ENCODE measurements at places on chromosomes 3 and 15. TPM values are rescaled to one million over a fixed set of nuclear protein-coding genes. Genes with fewer than 3 reads are reported as not detected.

TMEM158 gene
- 0.57 TPM for total RNA-seq

ADAMTS17 gene
- total RNA-seq, result 8.2 TPM

GRCh38 chr3:21779909-21780308 lies 28.9 kb upstream of the ZNF385D start:
- H3K4me3 ChIP-seq, result no peak overlapping the region
- no peak for DNase-seq

- H3K27ac ChIP-seq, result no peak overlapping the region
- DNase-seq, result peak; percentile 59
- H3K27me3 ChIP-seq, result no peaks in the 10 kb centered on the region
- no peak overlapping the region for H3K4me3 ChIP-seq
Measured at GRCh38 chr3:99808163-99808794, 9.4 kb upstream of the CMSS1 start.

KLHL6 gene
- 48.2 TPM for total RNA-seq

GNAI2 gene
- 373 TPM for total RNA-seq

GRCh38 chr15:60831540-60831939 lies 352.6 kb upstream of the ICE2 start:
- H3K27me3 ChIP-seq, result no peaks in the 10 kb centered on the region
- no peak overlapping the region for H3K4me3 ChIP-seq
- H3K4me1 ChIP-seq, result no peaks in the 10 kb centered on the region
- H3K36me3 ChIP-seq, result no peaks in the 10 kb centered on the region
- H3K27ac ChIP-seq, result no peak overlapping the region
- DNase-seq, result no peak

DNA sequence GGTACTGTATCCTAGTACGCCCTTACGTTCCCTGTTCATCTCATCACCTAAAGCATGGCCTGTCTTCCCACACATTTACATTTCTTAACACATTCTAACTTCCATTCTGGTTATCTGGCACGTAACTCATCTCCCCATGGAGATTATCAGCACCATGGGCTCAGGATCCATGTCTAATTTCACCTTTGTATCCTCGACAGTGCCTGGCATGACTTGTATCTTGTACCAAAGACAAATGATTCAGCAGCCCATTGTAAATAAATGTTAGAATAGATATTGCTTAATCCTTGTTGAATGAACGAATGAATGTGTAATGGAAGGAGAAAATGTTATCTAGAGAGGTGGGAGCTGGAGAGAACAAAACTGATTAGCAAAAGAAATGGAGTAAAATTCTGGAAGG lies 69.7 kb upstream of the TPM1 start:
- H3K4me1 ChIP-seq, result no peaks in the 10 kb centered on the region
- peaks cover 10% of the 10 kb centered on the region for H3K27me3 ChIP-seq
- no peak overlapping the region for H3K4me3 ChIP-seq
- H3K36me3 ChIP-seq, result no peaks in the 10 kb centered on the region
- DNase-seq, result no peak

DNA sequence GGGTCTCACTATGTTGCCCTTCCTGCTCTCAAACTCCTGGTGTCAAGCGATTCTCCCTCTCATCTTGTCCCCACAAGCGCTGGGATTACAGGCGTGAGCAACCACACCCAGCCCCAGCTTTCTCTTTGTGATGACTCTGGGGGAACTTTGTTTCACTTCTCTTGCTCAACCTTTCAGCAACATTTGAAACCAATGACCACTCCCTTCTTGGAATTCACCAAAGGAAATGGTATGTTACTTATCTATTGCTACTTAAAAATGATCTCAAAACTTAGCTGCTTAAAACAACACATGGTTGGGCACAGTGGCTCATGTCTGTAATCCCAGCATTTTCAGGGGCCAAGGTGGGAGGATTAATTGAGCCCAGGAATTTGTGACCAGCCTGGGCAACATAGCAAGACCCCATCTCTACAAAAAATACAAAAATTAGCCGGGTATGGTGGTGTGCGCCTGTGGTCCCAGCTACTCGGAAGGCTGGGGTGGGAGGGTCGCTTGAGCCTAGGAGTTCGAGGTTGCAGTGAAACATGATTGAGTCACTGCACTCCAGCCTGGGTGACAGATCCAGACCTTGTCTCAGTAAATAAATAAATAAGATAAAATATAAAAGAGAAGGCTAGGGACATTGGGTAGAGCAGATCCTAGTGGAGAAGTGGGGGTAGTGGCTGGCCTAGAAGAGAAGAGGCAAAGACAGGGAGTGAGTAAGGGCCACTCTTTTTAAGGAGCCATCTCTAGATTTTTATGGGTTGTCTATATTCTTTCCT lies 10.3 kb upstream of the COPG1 start:
- H3K27ac ChIP-seq, result no peak overlapping the region
- H3K4me3 ChIP-seq, result no peak overlapping the region
- H3K36me3 ChIP-seq, result no peaks in the 10 kb centered on the region
- DNase-seq, result peak; percentile 93
- H3K27me3 ChIP-seq, result no peaks in the 10 kb centered on the region

DNA sequence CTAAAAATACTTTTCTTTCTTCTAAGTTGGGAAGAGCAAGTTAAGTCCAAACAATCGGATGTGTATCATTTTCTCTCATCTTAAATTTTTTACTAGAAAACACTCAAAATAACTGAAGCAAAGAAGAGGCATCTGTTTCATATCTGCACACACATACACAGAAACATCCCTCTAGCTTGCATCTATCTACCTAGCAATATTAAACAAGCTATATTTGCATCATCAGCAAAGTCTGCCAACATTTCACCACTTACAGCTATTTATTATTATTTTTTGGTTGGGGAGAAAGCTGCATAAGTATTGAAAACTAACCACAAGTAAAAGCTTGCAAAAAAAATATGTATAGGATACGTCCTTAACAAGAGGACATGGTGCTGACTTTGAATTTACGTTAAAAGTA lies 1.9 kb downstream of the GOLIM4 start:
- no peak overlapping the region for H3K27ac ChIP-seq
- H3K4me3 ChIP-seq, result no peak overlapping the region
- no peak for DNase-seq

GRCh38 chr3:87161417-87161816 lies 65.7 kb upstream of the CHMP2B start:
- no peak overlapping the region for H3K4me3 ChIP-seq
- no peaks in the 10 kb centered on the region for H3K4me1 ChIP-seq
- H3K27ac ChIP-seq, result no peak overlapping the region
- no peaks in the 10 kb centered on the region for H3K36me3 ChIP-seq
- no peak for DNase-seq

DNA sequence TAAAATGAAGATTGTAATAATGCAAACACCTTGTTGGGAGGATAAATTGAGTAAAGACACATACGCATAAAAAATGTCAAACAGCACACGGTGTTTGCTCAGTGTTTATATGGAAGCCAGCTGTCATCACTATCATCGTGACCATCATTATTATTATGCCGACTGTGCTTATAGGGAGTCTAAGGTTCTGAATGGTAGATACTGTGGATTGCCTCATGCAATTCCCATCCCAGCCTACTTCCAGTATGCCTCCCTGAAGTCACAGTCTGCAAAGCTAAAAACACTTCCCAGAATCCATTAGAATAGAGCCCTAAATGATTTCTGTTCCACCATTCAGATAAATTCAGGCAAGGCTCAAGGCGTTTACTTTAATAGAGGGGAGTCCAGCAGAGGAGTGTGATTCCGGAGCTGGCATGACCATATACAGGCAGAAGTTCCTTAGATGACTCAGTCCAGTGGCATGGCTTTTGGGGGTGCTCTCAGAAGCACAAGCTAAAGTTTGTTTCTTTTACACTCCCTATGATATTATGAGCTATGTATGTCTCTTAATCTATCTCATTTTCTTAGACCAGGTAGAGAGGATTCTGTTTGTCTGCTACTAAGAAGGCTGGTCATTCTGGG lies 148.7 kb downstream of the MEX3B start:
- DNase-seq, result no peak
- no peaks in the 10 kb centered on the region for H3K4me1 ChIP-seq
- H3K27ac ChIP-seq, result no peak overlapping the region
- H3K4me3 ChIP-seq, result no peak overlapping the region
- no peaks in the 10 kb centered on the region for H3K36me3 ChIP-seq
- no peaks in the 10 kb centered on the region for H3K27me3 ChIP-seq

IQCF5 gene
- not detected for total RNA-seq

ZBTB20 gene
- total RNA-seq, result 58.2 TPM

ACOX2 gene
- not detected for total RNA-seq

GRCh38 chr3:164208048-164208447 lies 870.2 kb downstream of the SI start:
- no peak overlapping the region for H3K27ac ChIP-seq
- H3K4me3 ChIP-seq, result no peak overlapping the region
- H3K27me3 ChIP-seq, result no peaks in the 10 kb centered on the region
- no peaks in the 10 kb centered on the region for H3K4me1 ChIP-seq

RAB8B gene
- total RNA-seq, result 114 TPM

DNA sequence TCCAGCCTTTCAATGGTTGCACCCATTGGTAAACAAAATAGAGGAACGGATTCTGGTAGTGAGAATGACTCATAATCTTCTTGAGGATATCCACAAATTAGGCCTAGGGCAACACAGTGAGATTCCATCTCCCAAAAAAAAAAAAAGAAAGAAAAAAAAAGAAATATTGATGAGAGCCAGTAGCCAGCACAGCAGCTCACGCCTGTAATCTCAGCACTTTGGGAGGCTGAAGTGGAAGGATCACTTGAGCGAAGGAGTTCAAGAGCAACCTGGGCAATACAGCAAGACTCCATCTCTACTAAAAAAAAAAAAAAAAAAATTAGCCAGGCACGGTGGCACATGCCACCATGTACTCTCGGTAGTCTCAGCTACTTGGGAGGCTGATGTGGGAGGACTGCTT lies 51.9 kb downstream of the DENND4A start:
- no peak for DNase-seq
- H3K36me3 ChIP-seq, result peaks cover 49% of the 10 kb centered on the region
- no peak overlapping the region for H3K27ac ChIP-seq
- no peak overlapping the region for H3K4me3 ChIP-seq
- H3K27me3 ChIP-seq, result no peaks in the 10 kb centered on the region
- H3K4me1 ChIP-seq, result no peaks in the 10 kb centered on the region

- no peaks in the 10 kb centered on the region for H3K4me1 ChIP-seq
- no peak for DNase-seq
- no peak overlapping the region for H3K4me3 ChIP-seq
Measured at GRCh38 chr15:83318861-83319415, 34.5 kb upstream of the BNC1 start.

- no peak overlapping the region for H3K4me3 ChIP-seq
- H3K36me3 ChIP-seq, result no peaks in the 10 kb centered on the region
- H3K4me1 ChIP-seq, result no peaks in the 10 kb centered on the region
- peaks cover 30% of the 10 kb centered on the region for H3K27me3 ChIP-seq
- no peak for DNase-seq
- H3K27ac ChIP-seq, result no peak overlapping the region
Measured at GRCh38 chr15:38438031-38438986, 15.6 kb upstream of the FAM98B start.

DNA sequence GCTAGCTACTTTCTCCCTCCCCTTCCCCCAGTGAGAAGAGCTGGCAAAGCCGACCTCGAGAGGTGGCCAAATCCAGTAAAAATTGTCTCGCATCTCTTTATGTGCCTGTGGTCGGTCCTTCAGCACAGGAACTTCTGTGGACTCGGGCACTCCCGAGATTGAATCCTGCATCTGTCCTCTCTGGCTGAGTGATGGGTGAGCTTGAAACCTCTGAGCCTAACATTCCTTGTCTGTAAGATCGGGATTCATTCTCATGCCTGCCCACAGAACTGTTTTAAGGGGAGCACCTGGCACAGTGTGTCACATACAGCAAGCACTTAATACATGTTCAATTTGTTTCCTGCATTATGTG lies 11.3 kb downstream of the CX3CR1 start:
- no peak overlapping the region for H3K4me3 ChIP-seq
- no peak for DNase-seq
- H3K36me3 ChIP-seq, result no peaks in the 10 kb centered on the region

- H3K27me3 ChIP-seq, result no peaks in the 10 kb centered on the region
- H3K4me3 ChIP-seq, result no peak overlapping the region
- H3K36me3 ChIP-seq, result no peaks in the 10 kb centered on the region
- H3K27ac ChIP-seq, result no peak overlapping the region
- no peak for DNase-seq
Measured at GRCh38 chr3:151560738-151561137, 99.9 kb upstream of the IGSF10 start.

DNA sequence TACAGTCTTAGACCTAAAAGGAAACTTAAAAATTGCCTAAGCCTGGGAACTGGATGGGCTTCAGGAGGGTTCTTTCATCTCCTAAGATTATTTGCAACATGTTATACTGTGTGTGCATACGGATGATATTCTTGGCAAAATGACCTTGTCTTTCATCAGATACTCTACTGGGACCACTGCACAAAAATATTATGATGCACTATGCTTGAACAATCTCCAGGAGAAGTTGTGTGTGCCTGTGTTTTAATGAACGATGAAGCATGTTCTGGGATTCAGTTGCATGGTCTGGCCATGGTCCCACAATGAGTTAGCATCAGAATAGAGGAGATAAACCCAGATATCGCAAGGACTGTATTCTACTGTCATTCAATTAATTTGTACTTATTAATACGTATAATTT lies 68.7 kb downstream of the GAP43 start:
- H3K27me3 ChIP-seq, result no peaks in the 10 kb centered on the region
- no peak overlapping the region for H3K4me3 ChIP-seq
- H3K27ac ChIP-seq, result no peak overlapping the region
- H3K36me3 ChIP-seq, result no peaks in the 10 kb centered on the region

DNA sequence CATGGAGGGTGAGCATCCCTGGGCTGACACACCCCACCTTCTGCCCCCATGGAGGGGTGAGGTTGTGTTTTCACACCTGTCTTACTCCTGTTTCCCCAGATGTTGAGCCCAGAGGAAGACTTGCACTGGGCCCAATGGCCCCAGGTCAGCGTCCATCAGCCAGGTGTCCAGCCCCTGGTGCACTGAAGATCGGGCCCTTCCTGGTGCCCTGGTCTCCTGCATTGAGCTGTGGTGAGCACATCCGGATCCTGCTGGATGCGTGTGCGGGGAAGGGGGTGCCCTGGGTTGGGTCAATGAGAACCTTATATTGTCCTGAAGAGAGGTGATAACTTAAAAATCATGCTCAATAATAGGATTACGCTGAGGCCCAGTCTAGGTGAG lies 227.3 kb downstream of the SNRPN start:
- no peaks in the 10 kb centered on the region for H3K27me3 ChIP-seq
- no peaks in the 10 kb centered on the region for H3K36me3 ChIP-seq
- H3K27ac ChIP-seq, result no peak overlapping the region
- no peak for DNase-seq
- H3K4me1 ChIP-seq, result no peaks in the 10 kb centered on the region
